ENCODE measurements at places on chromosomes 6 and 20.

- no peak for DNase-seq
Measured at GRCh38 chr6:167094820-167095637, 27.9 kb upstream of the CCR6 start.

DNA sequence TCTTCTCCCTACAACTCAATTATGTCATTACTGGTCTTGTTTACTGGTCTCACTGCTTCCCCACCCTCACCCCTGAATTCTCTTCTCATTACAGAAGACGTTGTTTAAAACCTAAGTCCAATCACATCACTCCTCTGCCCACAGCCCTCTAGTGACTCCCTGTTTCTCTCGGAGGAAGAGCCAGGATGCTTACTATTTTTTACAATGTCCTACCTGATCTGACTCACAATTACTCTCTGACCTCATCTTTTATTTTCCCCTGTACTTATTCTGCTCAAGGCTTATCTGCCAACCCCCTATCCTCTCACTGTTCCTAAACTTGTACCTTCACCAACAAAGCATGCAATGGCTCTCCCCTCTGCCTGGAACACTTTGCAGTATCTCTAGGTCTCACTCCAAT lies 400.4 kb upstream of the PTCHD4 start:
- no peak for DNase-seq

DNA sequence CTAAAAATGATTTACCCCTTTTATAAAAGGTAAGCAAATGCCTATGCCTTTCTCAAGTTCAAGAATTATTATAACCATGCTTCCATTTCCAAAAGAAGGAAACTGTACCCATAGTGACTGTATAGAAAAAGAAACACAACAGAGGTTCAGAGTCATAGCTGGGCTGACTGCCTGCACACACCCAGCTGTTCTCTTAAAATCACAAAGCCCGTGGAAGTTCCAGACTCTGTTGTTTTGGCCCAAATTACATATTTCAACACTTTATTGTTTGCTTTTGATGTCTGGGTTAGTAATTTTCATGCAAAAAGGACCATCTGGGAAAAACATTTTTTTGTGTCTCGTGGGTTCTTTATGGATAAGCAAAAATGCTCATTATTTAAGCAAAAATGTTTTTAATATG lies 99.2 kb downstream of the LCA5 start:
- DNase-seq = no peak

- no peak for DNase-seq
Measured at GRCh38 chr20:62353289-62354030, 13.7 kb downstream of the LAMA5 start.

- DNase-seq = no peak
Measured at GRCh38 chr20:25725639-25726038, 29.0 kb upstream of the ZNF337 start.

- DNase-seq = no peak
Measured at GRCh38 chr6:20704325-20705025, 170.2 kb downstream of the CDKAL1 start.

DNA sequence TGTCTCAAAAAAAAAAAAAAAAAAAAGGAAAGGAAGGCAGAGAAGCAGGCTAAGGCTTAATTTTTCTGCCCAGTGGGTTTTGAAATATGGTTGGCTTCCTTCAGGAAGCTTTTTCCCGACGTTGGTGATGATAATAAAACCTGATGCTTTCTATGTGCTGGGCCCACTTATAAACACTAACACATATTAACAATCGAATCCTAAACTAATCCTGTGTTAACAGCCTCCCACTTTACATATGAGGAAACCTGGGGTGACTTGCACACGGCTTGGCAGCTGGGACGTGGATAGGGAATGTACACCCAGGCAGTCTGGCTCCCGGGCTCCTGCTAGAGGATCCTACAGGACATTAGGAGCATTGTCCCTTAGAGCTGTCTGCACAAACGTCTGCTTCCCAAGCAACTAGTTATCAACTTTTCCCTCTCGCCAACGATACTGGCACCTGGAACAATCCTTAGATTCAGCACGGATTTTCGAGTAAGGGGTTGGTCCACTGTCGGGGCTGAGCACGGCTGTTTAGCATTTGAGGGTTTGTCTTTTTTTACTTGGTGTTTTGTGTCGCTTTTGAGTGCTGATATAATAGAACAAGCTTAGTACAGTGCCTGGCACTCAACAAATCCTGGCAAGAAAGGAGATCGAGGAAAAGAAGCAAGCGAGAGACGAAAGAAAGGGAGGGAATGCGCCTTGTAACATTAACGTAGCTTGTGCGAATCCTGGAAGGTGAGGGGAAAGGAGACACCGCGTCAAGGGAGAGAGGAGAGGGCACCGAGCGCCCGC lies 622 bp upstream of the KIZ start:
- DNase-seq = no peak

DNA sequence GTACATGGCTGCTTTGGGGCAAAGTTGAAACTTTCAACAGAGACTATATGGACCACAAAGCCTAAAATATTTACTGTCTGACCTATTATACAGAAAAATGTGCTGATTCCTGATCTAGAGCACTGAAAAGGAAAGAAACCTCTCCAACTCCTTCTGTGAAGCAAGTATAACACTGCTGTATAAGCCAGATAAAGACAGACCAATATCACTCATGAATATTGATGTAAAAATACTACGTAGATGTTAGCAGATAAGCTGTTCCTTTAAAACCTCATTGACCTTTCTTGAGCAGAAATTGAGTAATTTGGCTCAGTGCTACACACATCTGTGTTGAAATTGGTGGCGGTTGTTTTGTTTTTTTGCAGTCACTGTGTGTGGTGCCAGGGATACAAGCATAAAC lies 69.9 kb upstream of the HDAC2 start:
- DNase-seq = no peak

GRCh38 chr6:38610050-38610625 lies 29.6 kb downstream of the BTBD9 start:
- no peak for DNase-seq

DNA sequence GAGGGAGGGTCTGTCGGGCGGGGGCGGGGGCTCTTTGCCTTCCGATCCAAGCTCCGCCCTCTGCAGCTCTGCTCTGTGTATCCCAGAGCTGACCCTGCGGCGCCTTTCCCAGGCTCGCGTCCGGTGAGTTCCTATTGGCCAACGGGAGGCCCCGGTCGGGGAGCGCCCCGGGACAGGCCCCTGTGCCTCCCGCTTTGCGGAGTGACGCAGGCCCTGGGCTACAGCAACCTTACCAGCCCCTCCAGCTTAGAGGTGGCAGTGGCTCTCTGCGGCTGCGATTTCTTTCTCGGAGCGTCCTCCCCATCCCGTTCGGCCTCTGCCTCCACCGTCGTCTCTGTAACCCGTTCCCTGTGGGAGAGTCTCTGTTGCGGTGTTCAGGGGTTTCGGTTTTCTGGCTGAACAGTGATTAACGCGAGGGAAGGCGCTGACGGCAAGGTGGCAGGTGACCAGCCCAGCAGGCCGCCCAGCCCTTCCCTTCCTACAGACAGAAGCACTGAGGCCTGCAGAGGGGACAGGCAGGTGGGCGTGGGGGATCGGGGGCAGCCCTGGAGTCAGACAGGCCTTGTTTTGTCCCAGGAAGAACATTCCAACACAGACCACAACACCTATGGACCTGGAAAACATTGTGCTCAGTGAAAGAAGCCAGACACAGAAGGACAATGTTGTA lies 18.1 kb upstream of the CEBPB start:
- DNase-seq = no peak

- DNase-seq = no peak
Measured at GRCh38 chr20:40207655-40208054, 481.4 kb downstream of the MAFB start.

DNA sequence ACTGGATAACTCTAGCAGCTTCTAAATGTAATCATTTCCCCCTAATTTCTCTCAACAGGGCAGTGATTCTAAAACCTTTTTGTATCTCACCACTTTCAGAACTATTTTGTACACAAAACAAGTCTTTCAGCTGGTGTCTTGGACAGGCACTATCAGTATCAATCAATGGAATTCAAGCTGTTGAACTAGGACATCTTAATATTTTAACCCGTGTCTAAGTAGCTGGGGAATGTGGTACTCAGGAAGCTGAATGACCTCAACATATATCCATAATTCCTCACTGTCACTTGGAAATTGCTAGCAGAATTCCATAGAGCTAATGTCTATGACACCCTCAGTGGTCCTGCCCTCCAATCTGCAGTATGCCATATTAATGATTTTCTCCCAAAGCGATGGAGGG lies 24.5 kb downstream of the ADAT2 start:
- DNase-seq = no peak

DNA sequence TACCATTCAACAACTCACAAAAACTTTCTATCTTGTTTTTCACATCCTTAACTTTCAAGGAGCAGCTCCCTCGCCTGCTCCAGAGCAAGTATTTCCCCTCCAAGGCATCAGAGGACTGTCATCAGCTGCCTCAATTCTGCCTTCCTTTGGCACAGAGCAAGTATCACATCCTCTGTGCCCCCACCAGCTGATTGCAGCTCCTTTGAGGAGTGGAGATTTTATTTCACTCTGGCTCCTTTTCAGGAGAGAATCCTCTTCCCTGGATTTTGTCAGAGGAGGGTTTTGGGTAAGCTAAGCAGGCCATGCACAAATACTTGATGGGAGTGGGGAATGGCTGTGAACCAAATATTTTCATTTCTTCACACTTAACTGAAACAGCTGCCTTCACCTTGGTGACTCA lies 610.5 kb upstream of the FLRT3 start:
- no peak for DNase-seq

- DNase-seq = no peak
Measured at GRCh38 chr6:106614592-106615257, 14.6 kb downstream of the RTN4IP1 start.

DNA sequence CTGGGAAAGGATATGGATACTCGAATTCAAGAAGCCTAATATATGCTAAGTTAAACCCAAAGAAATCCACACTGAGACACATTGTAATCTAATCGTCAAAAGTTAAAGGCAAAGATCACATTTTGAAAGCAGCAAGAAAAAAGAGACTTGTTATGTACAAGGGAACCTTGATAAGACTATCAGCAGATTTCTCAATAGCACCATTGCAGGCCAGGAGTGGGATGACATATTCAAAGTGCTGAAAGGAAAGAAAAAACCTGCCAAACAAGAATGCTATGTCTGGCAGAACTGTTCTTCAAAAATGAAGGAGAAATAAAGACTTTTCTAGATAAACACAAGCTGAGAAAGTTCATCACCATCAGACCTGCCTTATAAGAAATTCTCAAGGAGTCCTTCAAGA lies 75.2 kb downstream of the COL21A1 start:
- DNase-seq = no peak

DNA sequence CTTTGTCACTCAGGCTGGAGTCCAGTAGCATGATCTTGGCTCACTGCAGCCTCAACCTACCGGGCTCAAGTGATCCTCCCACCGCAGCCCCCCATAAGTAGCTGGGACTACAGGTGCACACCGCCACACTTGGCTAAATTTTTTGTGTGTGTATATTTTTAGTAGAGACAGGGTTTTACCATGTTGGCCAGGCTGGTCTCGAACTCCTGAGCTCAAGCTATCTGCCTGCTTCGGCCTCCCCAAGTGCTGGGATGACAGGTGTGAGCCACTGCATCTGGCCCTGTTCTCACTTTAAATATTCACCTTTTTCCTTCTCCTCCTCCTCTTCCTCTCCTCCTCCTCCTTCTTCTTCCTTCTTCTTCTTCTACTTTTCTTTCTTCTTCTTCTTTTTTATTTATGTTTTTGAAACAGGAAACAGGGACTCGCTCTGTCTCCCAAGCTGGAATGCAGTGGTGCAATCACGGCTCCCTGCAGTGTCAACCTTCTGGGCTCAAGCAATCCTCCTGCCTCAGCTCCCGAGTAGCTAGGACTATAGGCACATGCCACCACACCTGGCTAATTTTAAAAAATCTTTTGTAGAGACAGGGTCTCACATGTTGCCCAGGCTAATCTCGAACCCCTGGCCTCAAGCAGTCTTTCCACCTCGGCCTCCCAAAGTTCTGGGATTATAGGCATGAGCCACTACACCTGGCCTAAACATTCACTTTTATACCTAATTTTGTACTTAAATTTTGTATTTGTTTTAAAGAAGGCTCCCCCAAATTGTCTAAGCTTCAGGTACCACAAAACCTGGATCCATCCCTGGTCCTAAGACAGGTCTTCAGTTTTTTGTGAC lies 47.2 kb upstream of the NCOA3 start:
- no peak for DNase-seq

GRCh38 chr20:17579369-17580039 lies 9.6 kb downstream of the DSTN start:
- DNase-seq = no peak

- no peak for DNase-seq
Measured at GRCh38 chr20:35134880-35135279, 12.3 kb downstream of the EDEM2 start.

- no peak for DNase-seq
Measured at GRCh38 chr6:13248053-13248452, 80.3 kb downstream of the TBC1D7 start.

DNA sequence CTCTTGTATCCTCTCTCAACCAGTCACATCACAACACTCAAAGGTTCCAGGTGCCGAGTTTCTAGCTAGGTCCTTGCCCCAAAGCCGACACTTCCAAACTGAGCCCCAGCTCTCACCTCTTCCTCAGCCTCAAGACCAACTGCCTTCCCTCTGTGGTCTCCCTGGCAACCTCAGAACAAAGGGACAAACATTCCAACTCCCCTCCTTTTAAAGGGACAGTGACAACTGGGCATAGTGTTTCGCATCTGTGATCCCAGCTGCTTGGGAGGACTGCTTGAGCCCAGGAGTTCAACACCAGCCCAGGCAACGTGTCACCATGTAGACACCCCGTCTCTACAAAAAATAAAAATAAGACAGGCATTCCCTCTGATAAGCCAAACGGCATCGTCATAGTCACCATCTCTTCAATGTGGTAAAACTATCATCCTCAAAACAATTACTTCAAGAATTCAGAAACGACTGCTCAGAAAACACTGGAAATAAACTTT lies 11.3 kb downstream of the DIDO1 start:
- DNase-seq = no peak

DNA sequence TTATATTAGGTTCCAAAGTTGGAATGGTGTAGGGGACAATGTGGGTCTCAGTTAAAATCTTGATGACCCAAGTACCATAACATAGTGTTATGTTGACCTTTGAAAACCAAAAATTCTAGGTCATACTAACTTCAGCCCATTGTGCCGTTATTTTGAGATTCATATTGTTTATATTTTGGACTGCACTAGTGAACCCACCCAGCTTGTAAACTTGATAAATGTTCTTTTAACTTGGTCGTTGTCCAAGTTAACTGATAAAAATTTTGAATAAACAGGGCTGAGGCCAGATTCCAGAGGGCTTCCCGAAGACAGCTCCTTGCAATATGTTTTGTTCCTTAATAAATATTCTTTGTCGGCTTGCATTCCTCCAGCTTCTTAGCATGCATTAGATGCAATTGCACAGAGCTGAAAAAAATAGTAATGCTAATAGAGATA lies 90.3 kb downstream of the BCAS1 start:
- no peak for DNase-seq

GRCh38 chr6:10613077-10613476 lies 81.3 kb downstream of the C6orf52 start:
- no peak for DNase-seq

DNA sequence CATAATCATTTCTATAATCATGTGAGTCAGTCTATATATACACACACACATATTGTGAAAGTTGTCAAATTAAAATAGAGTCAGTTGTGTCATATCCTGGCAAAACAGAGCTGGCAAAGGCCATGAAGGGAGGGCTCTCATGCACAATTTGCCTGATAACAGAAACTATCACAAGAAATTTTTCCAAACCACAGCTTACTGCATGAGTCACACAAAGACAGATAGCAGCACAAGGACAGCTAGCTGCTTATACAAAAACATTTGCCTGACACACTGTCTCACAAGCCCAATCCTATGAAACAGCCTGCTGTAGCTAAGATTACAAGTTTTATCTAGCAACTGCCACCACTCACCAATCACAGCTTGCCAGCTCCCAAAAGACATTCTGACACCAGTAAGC lies 848.5 kb upstream of the MAN1A1 start:
- DNase-seq = no peak
